ENCODE measurements at places on chromosomes 4 and X.

DNA sequence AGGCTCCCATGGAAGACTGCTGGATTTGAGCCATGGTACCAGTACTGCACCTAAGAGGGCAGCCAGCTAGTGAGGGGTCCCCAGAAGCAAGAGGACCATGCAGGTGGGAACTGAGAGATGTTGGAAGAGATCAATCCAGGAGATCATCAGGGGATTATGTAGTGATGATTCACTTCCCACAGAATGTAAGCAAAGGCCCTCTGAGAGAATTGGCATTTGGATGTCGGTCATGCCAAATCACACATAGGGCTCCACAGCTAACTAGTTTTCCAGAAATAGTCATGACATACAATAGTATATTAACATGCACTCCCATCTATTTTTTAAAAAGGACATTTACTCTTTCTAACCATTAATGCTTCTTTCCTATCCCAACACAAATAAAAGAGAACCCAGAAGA, 112.5 kb downstream of the RASGEF1B start:
- DNase-seq: no peak

- DNase-seq: no peak
Observed at GRCh38 chr4:168811786-168812651, 198.0 kb downstream of the CBR4 start.

DNA sequence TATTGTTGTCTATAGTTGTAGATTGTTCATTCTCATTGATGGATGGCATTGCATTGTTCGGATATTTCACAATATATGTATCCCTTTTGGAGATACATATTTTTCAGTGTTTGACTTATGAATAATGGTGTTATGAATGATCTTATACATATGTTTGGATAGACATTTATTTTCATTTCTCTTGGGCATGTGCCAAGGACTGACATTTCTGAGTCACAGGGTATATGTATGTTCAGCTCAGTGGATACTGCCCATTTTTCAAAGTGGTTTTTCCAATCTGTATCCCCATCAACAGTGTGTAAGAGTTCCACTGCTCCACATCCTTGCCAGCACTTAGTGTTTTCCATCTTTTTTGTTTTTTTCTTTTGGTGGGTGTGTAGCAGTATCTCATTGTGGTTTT, 45.0 kb upstream of the RAB40AL start:
- DNase-seq: no peak

DNA sequence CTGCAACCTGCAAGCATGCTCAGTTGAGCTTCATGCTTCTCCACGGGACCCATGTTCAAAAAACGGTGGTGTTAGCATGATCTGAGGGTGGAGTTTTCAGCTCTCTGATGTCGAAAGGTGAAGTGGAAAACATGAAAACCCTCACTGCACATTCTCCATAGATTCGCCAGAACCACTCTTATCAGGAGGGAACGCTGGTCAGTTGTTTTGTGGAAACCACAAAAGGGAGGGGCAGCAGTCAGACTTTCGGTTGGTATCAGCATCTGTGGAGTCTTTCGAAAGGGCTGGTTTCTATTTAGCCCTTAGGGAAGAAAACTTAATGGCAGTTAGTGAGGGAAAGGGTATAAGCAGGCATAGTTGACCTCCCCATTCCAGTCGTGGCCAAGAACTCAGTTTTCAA, 12.6 kb downstream of the PPA2 start:
- DNase-seq: no peak

- no peak for DNase-seq
Observed at GRCh38 chr4:75817901-75818300, 84.4 kb downstream of the PPEF2 start.

DNA sequence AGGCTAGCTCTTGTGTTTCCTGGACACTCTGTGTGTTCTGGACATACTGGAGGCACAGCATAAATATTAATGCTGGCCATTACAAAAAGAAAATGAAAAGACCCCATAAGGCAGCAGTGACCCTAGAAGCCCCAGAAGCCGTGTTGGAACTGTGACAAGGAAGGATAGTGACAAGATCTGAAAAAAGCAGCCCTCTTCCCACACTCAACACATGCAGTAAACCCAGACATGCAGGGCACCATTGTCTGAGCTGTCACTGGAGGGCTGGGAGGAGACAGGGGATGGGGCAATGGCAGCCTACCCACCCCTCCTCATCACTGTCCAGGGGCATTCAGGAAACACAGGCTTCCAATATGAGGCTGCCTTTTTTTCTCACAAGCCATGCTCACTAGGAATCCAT, 6.5 kb downstream of the TRIM2 start:
- no peak for DNase-seq

- no peak for DNase-seq
Observed at GRCh38 chr4:79922011-79922410, 151.0 kb downstream of the ANTXR2 start.

DNA sequence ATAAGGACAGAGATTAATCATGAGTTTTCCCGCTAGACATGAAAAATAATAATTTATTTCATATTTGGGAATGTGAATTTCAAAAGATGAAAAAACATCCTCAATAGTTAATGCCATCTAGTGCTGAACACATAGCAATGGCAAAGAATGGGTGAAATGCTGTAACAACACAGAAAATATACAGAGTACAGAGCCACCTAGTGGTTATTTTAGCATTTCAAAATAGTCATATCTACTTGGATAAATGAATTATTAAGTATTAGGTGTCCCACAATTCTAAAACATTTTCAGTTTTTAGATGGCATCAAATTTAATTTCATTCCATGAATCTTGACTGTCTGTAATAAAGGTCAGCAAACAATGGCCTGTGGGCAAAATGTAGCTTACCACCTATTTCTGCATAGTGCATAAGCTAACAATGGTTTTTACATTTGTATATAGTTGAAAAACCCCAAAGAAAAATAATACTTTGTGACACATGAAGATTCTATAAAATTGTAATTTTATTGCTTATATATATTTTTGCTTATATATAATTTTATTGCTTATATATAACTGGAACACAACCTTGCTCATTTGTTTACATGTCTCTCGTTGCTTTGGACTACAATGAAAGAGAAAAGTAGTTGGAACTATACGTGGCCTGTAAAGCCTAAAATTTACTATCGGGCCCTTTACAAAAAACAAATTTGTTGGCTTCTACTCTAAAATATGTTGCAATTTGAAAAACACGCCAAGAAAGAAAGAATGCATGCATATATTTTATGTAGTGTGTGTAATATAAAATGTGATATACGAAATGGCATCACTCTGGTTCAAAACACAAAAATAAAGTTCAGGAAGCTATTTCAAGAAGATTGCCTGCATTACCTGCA, 99.1 kb upstream of the FAM47C start:
- DNase-seq: no peak

DNA sequence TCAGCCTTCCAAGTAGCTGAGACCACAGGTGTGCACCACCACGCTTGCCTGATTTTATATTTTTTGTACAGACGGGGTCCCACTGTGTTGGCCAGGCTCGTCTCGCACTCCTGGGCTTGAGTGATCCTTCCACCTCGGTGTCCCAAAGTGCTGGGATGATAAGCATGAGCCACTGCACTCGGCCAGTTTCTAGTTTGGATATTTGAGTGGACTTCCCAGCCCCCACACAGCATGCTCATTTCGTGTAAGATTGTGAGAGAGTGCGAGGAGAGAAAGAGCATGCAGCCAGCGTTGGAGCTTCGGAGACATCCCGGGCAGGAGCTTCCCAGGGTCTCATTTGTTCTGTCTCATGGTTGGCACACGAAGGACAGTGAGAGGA, 31.8 kb downstream of the ARSD start:
- no peak for DNase-seq

- DNase-seq: no peak
Observed at GRCh38 chr4:173485164-173485563, 44.9 kb downstream of the HAND2 start.

DNA sequence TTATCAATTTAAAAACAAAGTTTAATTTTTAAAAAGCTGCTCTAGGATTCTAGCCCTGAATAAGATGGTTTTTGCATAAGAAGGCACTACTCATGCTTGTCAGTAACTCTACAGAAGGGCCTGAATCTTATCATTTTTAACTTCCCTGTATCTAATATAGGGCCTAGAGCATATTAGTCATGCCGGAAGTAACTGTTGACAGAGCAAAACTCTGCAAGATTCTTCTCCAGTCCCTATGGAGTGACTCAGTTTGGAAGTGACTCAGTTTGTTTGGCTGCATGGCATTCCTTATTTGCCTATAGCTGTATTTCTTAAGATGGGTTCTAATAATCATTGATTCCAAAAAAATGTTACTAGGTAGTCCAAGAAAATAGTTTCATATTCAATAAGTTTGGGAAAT, 431.8 kb upstream of the HTR2C start:
- no peak for DNase-seq

DNA sequence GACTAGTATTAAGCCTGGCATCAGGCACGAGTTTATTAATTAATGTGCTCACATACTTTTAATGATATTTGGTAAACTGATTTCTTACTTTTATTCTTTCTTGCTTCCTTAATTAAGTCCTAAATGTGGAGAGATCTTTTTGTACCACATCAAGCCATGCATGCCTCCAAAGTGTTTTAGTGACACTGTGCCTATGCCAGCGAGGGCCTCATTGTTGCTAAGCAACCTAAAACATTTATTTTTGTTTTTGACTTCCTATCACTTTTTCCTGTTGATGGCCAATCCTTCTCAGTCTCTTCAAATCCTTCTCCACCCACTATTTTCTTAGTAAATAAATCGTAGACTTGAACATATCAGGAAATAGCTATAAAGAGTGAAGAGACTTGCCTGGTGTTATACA, 5.5 kb upstream of the NSUN7 start:
- DNase-seq: no peak

DNA sequence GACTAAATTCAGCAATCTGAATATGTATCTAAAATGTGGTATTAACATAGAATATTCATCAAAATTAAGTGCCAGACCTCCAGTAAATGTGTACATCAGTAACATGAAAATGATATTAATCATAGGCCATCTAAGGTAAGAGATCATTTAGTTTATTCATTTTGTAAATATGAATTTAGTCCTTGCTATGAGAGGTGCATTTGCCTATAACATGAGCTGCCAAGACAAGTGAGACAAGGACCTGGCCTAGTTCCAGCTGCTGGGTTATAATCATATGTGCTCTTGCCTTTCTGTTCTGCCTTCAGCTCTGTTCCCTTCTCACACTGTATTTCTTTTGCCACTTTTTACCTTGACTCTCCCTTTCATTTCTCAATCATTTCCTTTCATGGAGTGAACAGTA, 160.0 kb downstream of the STIM2 start:
- DNase-seq: no peak

- DNase-seq: no peak
Observed at GRCh38 chr4:155629183-155629825, 37.3 kb upstream of the GUCY1A1 start.

DNA sequence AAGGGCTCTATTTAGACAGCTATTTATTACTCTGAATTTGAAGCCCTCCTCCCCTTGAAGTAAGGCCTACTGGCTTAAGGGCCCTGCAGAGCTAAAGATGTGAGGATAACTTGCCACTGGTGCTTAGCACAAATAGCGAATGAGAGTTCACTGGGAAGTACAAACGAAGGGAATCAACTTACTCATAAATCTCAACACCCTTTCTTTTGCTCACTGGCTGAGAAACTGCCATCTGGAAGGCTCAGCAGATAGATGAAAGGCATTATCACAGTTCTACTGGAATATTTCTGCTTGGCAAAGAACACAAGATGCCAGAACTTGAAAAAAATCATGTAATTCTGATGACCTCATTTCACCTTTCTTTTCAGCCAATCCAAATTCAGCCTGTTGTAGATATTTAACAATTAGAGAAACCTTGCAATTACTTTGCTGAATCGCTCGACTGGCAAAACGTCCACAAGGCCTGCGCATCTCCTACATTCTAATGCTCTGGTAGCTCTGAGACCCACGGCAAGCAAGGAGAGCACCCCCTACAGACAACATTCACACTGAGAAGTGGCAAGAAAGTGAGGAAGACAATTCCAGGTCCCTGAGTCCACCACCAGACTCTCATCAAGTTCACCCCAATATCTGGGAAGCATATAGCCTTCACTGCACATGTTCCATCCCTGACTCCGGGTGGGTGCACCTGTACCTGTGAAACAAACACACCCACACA, 27.5 kb downstream of the TSPAN5 start:
- DNase-seq: no peak

GRCh38 chrX:15714529-15714928, 23.5 kb upstream of the CA5B start:
- DNase-seq: no peak

DNA sequence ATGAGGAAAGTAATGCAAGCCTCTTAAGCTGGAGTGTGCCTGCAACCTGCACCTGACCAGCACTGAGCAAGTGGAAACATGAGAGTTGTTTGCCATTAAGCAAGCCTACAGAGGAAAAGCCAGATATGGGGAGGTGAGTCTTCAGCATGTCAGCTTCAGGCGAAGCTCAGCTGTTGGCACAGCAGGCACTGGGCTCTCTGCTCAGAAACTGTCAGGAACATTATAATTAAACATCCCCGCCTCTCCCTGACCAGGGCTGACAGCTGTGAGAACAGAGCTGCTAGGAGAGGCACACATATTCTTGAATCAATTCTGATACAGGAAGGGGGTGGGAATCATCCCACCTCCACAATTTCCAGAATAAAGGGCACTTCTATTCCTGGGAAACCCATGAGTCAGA, 19.0 kb upstream of the DCX start:
- DNase-seq: no peak

DNA sequence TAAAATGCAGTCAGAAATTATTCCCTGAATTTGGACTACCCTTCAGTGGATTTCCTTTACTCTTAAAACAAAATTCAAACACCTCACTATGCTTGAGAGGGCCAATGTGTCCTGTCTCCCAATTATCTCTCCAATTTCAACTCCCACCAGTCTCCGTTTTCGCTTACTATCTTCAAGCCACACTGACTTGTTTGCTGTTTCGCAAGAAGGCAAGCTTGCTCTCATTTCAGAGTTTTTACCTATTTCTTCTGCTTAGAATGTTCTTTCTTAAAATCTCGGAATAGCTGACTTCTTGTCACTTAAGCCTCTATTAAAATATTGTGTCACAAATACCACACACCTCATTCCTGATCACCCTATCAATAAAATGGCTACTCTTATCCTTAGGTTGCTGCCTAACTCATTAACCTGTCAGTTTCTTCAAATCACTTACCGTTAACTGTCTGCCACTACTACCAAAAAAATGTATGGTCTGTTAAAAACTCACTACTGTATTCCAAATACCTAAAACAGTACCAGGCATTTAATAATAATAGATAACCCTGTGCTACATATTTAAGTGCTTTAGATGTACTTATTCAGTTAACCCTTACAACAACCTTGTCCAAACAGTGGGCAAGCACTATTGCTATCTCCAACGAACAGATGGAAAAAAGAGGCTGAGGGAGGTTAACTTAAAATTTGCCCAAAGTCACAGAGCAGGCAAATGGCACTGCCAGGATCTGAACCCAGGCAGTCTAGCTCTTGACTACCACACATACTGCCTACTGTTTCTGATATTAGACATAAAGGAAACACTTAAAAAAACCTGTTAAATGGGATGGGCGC, 2.9 kb downstream of the UBA6 start:
- no peak for DNase-seq
